ENCODE measurements at places on chromosomes 2 and 18.

DNA sequence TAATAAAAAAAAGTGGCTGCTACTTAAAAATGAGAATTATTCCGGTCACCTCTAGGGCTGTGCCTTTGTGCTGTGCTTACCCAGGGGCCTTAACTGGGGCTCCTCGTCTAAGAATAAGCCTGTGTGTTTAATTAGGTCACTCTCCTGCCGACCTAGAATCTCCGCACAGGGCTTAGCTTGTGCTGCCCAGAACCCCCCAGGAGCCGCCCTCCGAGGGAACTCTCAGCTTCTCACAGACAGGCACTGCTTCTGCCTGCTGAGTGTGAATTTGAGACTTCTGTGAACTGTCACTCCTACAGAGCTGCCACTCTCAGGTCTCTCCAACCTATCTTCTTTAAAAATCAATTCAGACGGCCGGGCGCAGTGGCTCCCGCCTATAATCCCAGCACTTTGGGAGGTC, 11.9 kb upstream of the NT5DC4 start:
- no peak for DNase-seq
- H3K4me1 ChIP-seq = peaks cover 69% of the 10 kb centered on the region
- no peaks in the 10 kb centered on the region for H3K36me3 ChIP-seq
- H3K27ac ChIP-seq = peak overlapping the region; percentile 79

- DNase-seq = no peak
- no peak overlapping the region for H3K27ac ChIP-seq
- no peak overlapping the region for H3K4me3 ChIP-seq
- peaks cover 17% of the 10 kb centered on the region for H3K27me3 ChIP-seq
- no peaks in the 10 kb centered on the region for H3K4me1 ChIP-seq
Observed at GRCh38 chr2:15760232-15760910, 168.7 kb downstream of the DDX1 start.

DNA sequence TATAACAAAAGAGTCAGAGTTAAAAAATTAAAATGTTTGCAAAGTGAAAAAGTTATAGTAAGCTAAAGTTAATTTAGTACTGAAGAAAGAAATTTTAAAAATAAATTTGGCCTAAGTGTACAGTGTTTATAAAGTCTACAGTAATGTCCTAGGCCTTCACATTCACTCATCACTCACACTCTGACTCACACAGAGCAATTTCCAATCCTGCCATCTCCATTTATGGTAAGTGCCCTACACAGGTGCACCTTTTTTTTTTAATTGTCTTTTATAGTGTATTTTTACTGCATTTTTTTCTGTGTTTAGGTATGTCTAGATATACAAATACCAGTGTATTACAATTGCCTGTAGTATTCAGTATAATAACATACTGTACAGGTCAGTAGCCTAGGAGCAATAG, 562.9 kb downstream of the PIK3C3 start:
- H3K4me3 ChIP-seq = no peak overlapping the region
- H3K27ac ChIP-seq = no peak overlapping the region
- H3K27me3 ChIP-seq = no peaks in the 10 kb centered on the region
- no peaks in the 10 kb centered on the region for H3K4me1 ChIP-seq
- H3K36me3 ChIP-seq = no peaks in the 10 kb centered on the region

GRCh38 chr2:128521482-128521881, 202.8 kb upstream of the HS6ST1 start:
- H3K4me1 ChIP-seq = peaks cover 5% of the 10 kb centered on the region
- DNase-seq = no peak
- peaks cover 11% of the 10 kb centered on the region for H3K27me3 ChIP-seq
- H3K36me3 ChIP-seq = no peaks in the 10 kb centered on the region

DNA sequence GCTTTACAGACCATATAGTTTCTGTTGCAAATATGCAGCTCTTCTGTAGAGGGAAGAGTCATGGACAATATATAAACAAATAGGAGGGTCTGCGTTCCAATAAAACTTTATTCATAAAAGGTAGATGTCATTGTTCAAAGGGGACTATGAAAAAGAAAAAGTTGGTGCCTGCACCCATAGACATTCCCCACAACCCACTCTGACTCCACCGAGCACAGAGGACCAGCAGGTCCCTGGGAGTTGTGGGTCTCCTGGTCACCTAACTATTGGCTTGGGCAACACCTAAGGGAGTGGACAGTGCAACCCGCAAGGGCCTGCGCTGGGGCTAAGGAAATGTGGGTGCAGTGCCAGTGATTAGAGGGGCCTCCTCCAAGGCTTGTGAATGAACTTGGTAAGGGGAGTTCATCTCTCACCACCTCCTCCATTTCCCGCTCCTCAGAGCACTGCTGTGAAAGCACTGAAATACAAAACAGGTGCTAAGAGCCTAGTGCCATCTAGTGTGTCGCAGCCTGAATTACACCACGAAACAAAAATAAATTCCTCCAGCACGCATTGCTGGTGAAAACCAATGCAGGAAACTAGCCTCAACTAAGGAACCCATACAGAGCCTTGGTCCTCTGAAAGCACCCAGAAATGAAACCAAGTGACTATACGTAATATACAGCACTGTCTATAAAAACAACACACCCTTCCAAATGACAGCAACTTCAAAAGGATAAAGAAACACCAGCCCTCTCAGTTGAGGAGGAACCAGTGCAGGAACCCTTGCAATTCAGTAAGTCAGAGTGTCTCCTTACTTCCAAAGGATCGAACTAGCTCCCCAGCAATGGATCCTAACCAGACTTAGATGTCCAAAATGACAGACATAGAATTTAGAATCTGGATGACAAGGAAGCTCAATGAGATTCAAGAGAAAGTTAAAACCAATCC, 166.6 kb downstream of the RNF144A start:
- H3K27ac ChIP-seq = no peak overlapping the region
- no peaks in the 10 kb centered on the region for H3K4me1 ChIP-seq
- no peak for DNase-seq
- peaks cover 9% of the 10 kb centered on the region for H3K36me3 ChIP-seq

DNA sequence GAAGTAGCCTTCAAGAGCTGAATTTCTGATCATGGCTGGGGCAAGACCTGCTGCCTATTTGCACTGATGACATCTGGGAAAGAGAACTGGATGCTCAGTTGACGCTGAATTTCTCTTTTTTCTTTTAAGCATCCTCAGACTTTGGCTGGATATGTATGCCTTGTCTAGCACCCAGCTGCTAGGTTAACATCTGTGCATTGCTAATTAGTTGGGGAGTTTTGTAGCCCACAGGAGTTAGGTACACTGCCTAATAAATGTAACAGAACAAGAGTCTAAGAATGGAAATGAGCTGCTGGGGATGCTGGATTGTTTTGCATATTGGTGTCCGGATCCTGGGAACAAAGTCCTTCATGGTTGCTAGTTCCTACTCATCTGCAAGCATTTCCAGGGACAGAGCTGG, 40.9 kb upstream of the STPG4 start:
- peaks cover 9% of the 10 kb centered on the region for H3K27me3 ChIP-seq
- H3K4me1 ChIP-seq = no peaks in the 10 kb centered on the region
- no peaks in the 10 kb centered on the region for H3K36me3 ChIP-seq
- DNase-seq = no peak
- H3K4me3 ChIP-seq = no peak overlapping the region
- H3K27ac ChIP-seq = no peak overlapping the region

- H3K27ac ChIP-seq = no peak overlapping the region
- no peaks in the 10 kb centered on the region for H3K27me3 ChIP-seq
- H3K4me3 ChIP-seq = no peak overlapping the region
- no peak for DNase-seq
- no peaks in the 10 kb centered on the region for H3K36me3 ChIP-seq
- peaks cover 5% of the 10 kb centered on the region for H3K4me1 ChIP-seq
Observed at GRCh38 chr2:170354855-170355780, 177.2 kb downstream of the MYO3B start.
